ENCODE measurements at places on chromosomes 7 and 10. TPM values are rescaled to one million over a fixed set of nuclear protein-coding genes. Genes with fewer than 3 reads are reported as not detected.

GRCh38 chr10:52215745-52216361 is 98.2 kb upstream of the DKK1 start:
- no peaks in the 10 kb centered on the region for H3K4me1 ChIP-seq
- H3K36me3 ChIP-seq = no peaks in the 10 kb centered on the region
- no peak overlapping the region for H3K27ac ChIP-seq

DNA sequence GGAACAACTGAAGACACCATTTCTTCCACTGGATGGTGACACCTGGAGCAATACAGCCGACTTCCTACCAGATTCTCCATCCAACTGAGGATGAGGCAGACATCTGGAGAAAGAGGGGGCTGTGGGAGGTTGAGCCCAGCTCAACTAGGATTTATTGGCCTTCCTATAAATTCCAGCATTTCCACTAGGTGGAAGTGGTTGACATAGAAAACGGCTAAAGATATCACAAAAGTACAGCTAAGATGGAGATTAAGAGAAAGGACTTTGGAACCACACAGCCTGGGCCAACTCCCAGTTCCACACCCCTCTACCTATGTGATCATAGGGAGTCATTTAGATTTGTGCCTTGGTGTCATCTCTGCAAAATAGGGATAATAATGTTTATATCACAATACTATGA is 61.3 kb upstream of the CAV2 start:
- H3K4me3 ChIP-seq = no peak overlapping the region
- no peak overlapping the region for H3K27ac ChIP-seq
- peaks cover 6% of the 10 kb centered on the region for H3K4me1 ChIP-seq
- H3K27me3 ChIP-seq = no peaks in the 10 kb centered on the region
- DNase-seq = no peak
- H3K36me3 ChIP-seq = no peaks in the 10 kb centered on the region

DNA sequence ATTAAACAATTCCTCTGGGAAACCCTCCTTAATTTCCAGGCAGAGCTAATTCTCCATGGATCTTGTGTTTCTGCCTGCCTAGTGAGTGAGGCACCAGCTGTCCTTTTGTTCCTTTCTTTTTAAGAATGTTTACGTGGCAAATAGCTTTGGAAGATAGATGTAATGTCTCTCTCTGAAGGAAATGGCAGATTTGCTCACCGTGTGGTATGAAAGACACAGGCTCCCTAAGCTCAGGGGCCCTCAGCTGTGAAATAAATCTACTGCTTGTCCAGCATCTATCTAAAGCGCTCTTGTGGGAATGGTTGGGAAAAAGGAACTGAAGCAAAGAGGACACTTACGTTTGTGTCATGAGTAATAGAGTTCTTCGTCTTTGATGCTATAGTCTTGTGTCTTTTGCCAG is 64.6 kb downstream of the FAS start:
- no peaks in the 10 kb centered on the region for H3K36me3 ChIP-seq
- H3K27ac ChIP-seq = no peak overlapping the region
- no peaks in the 10 kb centered on the region for H3K27me3 ChIP-seq
- no peak for DNase-seq
- no peak overlapping the region for H3K4me3 ChIP-seq
- H3K4me1 ChIP-seq = no peaks in the 10 kb centered on the region

DNA sequence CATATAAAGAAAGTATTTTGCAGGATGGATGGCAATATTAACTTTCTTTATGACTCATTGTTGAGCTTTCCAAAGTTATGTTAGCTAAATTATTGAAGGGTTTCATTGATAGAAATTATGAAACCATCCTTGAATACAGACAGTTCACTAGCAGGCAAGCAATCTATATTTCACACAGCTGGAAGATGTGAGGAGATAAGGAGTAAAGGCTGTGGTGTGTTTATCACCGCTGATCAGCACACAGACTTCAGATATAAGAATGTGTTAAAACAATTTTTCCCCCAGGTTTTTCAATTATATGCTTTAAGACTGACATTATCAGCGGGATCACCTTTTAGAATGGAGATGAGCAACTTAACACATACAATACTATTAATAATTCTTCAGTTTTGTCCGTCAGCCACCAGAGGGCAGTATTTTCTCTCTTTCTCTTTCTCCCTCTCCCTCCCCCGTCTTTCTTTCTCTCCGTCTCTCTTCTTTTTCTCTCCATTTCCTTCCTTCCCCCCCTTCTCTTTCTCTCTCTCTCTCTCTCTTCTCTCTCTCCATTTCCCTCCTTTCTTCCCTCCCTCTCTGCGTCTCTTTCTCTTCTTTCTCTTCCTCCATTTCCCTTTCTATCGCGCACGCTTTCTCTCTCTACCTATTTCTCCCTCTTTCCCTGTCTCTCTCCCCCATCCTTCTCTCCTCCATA is 62.9 kb upstream of the FAM171A1 start:
- peak; percentile 17 for DNase-seq
- H3K27me3 ChIP-seq = peaks cover 7% of the 10 kb centered on the region
- no peaks in the 10 kb centered on the region for H3K36me3 ChIP-seq

GRCh38 chr7:150444674-150445365 is 5.6 kb upstream of the GIMAP8 start:
- H3K27me3 ChIP-seq = peaks cover 2% of the 10 kb centered on the region
- no peak for DNase-seq
- H3K4me3 ChIP-seq = no peak overlapping the region
- H3K27ac ChIP-seq = no peak overlapping the region

DNA sequence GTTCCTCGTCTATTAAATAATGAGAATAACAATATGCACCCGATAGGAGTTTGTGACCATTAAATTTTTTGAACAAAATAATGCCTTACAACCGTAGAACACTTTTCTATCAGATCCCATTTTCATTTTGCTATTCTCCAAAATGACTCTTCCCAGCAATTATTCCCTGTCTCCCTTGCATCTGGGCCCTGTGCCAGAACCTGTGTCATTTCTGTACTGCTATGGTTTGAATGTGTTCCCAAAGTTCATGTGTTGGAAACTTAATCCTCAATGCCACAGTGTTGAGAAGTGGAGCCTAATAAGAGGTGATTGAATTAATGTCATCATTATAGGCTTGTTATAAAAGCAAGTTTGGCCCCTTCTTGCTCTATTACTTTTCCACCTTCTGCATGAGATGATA is 33.2 kb upstream of the SMNDC1 start:
- H3K27me3 ChIP-seq = no peaks in the 10 kb centered on the region
- H3K4me3 ChIP-seq = no peak overlapping the region
- H3K36me3 ChIP-seq = no peaks in the 10 kb centered on the region

- no peak overlapping the region for H3K27ac ChIP-seq
- H3K27me3 ChIP-seq = no peaks in the 10 kb centered on the region
- no peak for DNase-seq
- H3K4me1 ChIP-seq = no peaks in the 10 kb centered on the region
- no peaks in the 10 kb centered on the region for H3K36me3 ChIP-seq
Observed at GRCh38 chr7:15829691-15830090, 143.2 kb upstream of the MEOX2 start.

DNA sequence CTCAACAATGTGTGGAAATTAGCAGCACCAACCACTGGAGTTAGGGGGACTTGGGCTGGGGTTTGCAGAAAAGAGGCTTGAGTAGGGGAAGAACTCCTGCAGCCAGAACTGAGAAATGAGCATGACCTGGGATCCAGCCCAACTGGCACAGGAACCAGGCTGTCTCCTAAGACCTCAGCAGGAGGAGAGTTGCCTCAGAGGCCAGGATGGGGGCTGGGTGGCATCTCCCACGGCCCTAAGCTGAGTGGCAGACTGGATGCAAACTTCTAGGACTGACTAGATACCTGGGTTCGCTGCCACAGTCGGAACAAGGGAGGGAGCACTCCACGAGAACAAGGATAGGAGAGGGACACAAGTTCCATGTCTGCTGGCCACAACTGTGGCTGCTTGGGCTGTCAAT is 62.6 kb downstream of the RNF32 start:
- no peak overlapping the region for H3K4me3 ChIP-seq
- H3K27me3 ChIP-seq = no peaks in the 10 kb centered on the region
- DNase-seq = no peak

DNA sequence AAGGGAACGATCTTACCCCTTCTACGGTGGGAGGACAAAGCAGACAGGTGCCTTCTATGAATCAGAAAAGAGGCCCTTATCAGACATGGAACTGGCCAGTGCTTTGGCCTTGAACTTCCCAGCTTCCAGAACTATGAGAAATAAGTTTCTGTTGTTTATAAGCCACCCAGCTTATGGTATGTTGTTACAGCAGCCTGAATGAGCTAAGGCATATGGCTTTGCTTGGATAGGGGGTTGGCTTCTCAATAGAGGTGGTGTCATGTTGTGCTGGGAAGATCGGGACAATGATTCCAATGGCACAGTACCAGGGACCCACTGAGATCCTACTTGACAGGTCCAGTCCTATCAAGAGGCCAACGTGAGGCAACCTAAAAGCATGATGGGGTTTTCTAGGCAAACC is 183.4 kb upstream of the BMPER start:
- no peak overlapping the region for H3K4me3 ChIP-seq
- no peak overlapping the region for H3K27ac ChIP-seq
- H3K27me3 ChIP-seq = no peaks in the 10 kb centered on the region
- DNase-seq = no peak
- no peaks in the 10 kb centered on the region for H3K36me3 ChIP-seq
- H3K4me1 ChIP-seq = peaks cover 15% of the 10 kb centered on the region

- DNase-seq = no peak
- H3K4me1 ChIP-seq = no peaks in the 10 kb centered on the region
- H3K4me3 ChIP-seq = no peak overlapping the region
- H3K27me3 ChIP-seq = no peaks in the 10 kb centered on the region
- H3K36me3 ChIP-seq = no peaks in the 10 kb centered on the region
- no peak overlapping the region for H3K27ac ChIP-seq
Observed at GRCh38 chr10:128873411-128874054, 593.5 kb upstream of the MGMT start.

- no peaks in the 10 kb centered on the region for H3K4me1 ChIP-seq
- H3K36me3 ChIP-seq = no peaks in the 10 kb centered on the region
- no peak overlapping the region for H3K4me3 ChIP-seq
- no peak for DNase-seq
- no peak overlapping the region for H3K27ac ChIP-seq
Observed at GRCh38 chr10:86128360-86128759, 238.2 kb downstream of the GRID1 start.

GRCh38 chr10:77179015-77179695 is 458.5 kb downstream of the KCNMA1 start:
- H3K4me1 ChIP-seq = peaks cover 22% of the 10 kb centered on the region
- no peaks in the 10 kb centered on the region for H3K27me3 ChIP-seq
- peak overlapping the region; percentile 44 for H3K27ac ChIP-seq
- no peaks in the 10 kb centered on the region for H3K36me3 ChIP-seq
- H3K4me3 ChIP-seq = no peak overlapping the region
- peak; percentile 89 for DNase-seq

- H3K27ac ChIP-seq = no peak within 1 kb of the TSS
- H3K36me3 ChIP-seq = no peaks in the 10 kb centered on the region
- no peak for DNase-seq
- no peak within 1 kb of the TSS for H3K4me3 ChIP-seq
Observed at GRCh38 chr7:4958477-4959301, at the start of gene MMD2. Gene MMD2 (minus strand): TSS chr7:4959187. CDS start chr7:4959017, 170 bp downstream.

- no peak overlapping the region for H3K4me3 ChIP-seq
- H3K27ac ChIP-seq = no peak overlapping the region
- no peak for DNase-seq
Observed at GRCh38 chr10:16195178-16195769, 241.5 kb upstream of the PTER start.

- H3K27ac ChIP-seq = no peak overlapping the region
- H3K27me3 ChIP-seq = no peaks in the 10 kb centered on the region
- H3K4me3 ChIP-seq = no peak overlapping the region
- no peaks in the 10 kb centered on the region for H3K4me1 ChIP-seq
- no peak for DNase-seq
Observed at GRCh38 chr7:158329014-158329610, 258.5 kb downstream of the PTPRN2 start.

DNA sequence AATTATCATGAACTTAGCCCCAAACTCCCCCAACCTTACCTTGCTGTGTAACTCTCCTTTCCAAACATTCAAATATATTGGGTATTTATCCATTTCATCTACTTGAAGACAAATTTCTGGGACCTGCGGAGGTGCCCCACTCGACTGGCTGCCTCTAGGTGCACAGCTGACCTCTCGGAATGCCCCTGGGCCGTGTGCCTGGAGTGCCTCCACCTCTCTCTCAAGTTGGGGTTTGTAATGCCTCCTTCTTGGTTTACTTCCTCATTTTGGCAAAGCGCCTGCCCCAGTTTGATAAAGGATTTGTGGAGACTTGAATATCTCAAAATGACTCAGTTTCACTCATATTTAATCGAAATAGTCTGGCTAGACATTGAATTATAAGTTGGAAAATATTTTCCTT is 16.6 kb downstream of the ZNF777 start:
- no peaks in the 10 kb centered on the region for H3K4me1 ChIP-seq
- H3K27ac ChIP-seq = no peak overlapping the region
- H3K4me3 ChIP-seq = no peak overlapping the region
- no peaks in the 10 kb centered on the region for H3K27me3 ChIP-seq
- H3K36me3 ChIP-seq = peaks cover 24% of the 10 kb centered on the region
- no peak for DNase-seq

GRCh38 chr10:101535949-101536348 is 52.1 kb downstream of the POLL start:
- DNase-seq = no peak
- H3K27ac ChIP-seq = no peak overlapping the region

- H3K27me3 ChIP-seq = no peaks in the 10 kb centered on the region
- H3K27ac ChIP-seq = peak overlapping the region; percentile 94
- H3K4me3 ChIP-seq = peak overlapping the region; percentile 13
- DNase-seq = no peak
Observed at GRCh38 chr10:35422228-35422627, 85.9 kb downstream of the CCNY start.

- no peaks in the 10 kb centered on the region for H3K4me1 ChIP-seq
- no peaks in the 10 kb centered on the region for H3K27me3 ChIP-seq
Observed at GRCh38 chr10:56662765-56663447, 301.8 kb upstream of the ZWINT start.

DNA sequence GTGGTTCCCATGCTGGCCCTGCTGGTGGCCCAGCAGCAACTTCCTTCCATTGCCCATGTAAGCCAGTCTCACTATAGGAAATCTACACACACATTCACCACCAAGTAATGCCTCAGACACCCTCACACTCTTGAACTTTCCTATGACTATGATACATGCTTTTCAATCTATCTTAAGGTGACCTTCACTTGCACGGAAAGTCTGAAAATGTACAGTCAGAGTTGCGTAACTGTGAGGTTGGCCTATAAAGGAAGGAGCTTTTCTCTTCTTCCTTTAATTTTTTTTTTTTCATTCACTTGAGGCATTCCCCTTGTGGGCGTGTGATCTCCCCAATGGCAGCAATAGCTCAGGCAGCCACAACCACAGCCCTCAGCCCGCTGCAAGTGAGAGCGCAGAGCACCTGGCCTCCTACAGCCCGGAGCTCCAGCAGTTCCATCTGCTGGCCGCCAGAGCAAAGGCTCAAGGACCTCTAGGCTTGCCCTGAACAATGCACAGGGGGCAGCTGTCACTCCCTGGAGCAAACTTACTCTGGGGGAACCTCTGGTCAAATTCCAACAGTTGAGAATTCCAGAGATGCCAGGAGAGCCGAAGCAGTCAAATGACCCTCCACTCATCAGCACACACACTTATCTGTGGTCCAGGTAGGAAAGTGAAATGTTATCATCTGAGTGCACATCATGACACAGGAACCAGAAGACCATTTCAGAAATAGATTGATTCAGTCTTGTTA is 123.1 kb upstream of the ADO start:
- no peaks in the 10 kb centered on the region for H3K36me3 ChIP-seq
- H3K4me3 ChIP-seq = no peak overlapping the region
- DNase-seq = peak; percentile 49
- peaks cover 4% of the 10 kb centered on the region for H3K27me3 ChIP-seq

Gene PAX4
- total RNA-seq = not detected

Gene PLCE1
- total RNA-seq = 0.84 TPM

Gene SPDYE9
- not detected for total RNA-seq

Gene ADAM12
- total RNA-seq = 126 TPM

Gene ACTR3C
- 0.25 TPM for total RNA-seq

Gene SLC13A4
- total RNA-seq = not detected

All from astrocyte (in vitro differentiated cells and primary cell).